ENCODE measurements at places on chromosomes 2 and 18.

DNA sequence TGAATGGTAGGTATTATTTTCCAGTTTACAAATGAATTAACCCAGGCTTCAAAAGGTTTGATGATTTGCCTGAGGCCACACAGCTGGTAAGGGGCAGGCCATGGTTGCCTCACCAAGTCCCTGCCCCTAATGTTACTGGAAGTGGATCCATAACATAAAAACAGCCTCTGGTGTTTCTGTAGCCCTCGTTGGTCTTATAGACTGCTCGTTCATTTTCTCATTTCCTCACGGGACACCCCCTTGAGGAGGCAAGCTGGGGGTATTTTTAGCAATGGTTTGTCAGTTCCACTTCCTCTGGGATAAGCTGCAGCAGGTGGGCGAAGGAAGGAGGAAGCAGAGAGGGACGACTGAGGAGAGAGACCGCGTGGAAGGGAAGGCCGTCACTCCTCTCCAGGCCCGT is 32.9 kb upstream of the NDUFV2 start:
- DNase-seq: no peak

DNA sequence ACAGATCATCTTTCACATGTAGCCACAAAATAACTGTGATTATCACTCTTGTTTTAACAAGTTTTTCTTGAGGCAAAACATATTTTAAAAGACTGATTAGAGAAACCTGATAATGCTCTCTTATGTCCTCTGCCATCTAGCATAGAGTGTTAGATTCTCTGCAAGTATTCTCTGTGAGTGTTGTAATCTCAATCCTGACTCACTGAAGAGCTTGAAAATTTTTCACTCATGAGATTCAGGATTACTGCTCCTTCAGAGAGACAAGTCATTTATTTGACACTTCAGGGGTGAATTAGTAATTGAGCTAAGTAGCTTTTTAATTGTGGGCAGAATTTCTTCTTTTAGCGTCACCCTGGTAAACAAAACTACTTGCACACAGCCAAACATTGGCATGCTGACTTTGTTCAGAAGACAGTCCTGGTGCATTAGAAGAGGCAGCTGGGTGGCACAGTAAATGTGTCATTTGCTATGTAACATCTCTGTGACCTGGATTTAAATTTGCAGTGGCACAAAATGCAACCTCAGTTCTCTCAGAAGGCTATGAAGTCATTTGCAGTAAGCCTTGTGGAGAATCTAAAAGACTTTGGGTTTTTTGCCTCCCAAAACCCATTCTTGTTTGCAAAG is 172.9 kb downstream of the LRP1B start:
- DNase-seq: no peak

DNA sequence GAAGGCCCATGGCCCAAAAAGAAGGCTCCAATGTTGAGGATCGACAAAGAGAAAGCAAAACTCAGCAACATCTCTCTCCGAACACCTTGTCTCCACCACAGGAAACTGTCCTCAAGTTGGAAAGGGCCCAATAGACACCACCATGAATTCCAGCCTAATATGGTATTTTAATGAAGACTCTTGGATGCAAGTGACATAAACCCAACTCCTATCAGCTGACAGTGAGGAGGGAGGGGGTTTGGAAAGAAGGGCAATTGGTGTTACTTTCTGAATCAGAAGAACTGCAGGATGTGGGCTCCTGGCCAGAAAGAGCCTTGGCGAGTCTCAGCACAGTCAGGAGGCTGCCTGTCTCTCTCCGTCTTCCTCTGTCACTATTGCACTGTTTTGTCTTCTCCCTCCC is 40.3 kb upstream of the SIGLEC15 start:
- no peak for DNase-seq

DNA sequence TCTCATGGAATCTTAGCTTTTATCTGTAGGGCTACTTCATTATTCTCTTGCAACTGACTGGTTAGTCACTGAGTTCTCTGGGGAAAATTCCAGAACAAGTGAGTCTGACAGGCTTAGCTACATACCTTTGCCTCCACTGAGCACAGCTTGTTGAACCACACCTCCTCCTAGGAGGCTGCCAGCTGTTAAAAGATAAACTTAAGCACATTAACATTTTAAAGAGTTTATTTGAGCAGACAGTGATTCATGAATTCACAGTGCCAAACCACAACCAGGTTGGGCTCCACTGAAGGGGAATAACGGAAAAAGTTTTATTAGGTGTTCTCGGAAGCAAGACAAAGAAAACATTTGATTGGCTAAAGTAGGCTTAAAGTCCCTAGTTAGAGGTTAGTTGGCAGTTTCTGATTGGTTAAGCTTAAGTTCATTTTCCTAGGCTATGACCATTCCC is 12.5 kb upstream of the SLC38A11 start:
- DNase-seq: no peak

- DNase-seq: no peak
Measured at GRCh38 chr2:231034291-231034882, 2.9 kb upstream of the C2orf72 start.

- DNase-seq: no peak
Measured at GRCh38 chr2:235025800-235026536, 74.2 kb downstream of the SH3BP4 start.

DNA sequence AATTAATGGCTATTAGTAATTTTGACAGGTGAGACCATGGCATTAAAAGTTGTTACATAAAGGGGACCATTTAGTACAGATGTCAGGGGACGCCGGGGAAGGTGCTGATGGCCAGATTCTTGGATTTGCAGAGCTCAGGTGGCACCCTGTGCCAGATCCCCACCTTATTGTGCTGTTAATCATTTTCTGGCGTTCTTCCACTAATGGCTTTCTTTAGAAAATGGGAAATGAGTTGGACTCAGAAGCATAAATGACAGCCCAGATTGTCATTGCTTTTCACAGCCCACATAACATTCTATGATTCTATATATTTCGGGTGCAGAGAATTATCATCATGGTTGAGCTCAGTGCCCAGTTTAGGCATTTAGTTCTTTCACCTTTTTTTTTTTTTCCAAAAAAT is 257.2 kb upstream of the TCF4 start:
- DNase-seq: no peak

Measured in left lobe of liver (tissue), 2 donors.